ENCODE measurements at places on chromosomes 16 and 17.
A peak's percentile ranks its signal among the peaks of the same experiment; 100 is the strongest.

- DNase-seq: no peak
Observed at GRCh38 chr16:23578101-23578830, 17.9 kb downstream of the NDUFAB1 start.

DNA sequence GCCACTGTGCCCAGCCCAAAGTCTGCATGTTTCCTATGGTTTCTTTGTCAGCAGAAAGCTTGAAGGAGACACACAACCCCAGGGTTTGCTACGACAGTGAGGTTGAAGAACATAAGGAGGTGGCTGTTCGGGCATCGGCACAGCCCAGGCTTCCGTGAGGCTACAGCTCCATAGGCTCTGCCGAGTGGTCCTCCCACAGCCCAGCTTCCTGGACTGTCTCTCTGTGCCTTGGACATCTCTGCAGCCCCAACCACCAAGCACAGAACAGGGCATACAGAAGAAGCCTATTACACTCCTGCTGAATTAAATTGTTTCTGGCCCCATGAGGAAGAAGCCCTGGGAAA is 3.2 kb upstream of the HAP1 start:
- DNase-seq: peak; percentile 36

- no peak for DNase-seq
Observed at GRCh38 chr16:27678955-27679354, 129.0 kb downstream of the KATNIP start.

DNA sequence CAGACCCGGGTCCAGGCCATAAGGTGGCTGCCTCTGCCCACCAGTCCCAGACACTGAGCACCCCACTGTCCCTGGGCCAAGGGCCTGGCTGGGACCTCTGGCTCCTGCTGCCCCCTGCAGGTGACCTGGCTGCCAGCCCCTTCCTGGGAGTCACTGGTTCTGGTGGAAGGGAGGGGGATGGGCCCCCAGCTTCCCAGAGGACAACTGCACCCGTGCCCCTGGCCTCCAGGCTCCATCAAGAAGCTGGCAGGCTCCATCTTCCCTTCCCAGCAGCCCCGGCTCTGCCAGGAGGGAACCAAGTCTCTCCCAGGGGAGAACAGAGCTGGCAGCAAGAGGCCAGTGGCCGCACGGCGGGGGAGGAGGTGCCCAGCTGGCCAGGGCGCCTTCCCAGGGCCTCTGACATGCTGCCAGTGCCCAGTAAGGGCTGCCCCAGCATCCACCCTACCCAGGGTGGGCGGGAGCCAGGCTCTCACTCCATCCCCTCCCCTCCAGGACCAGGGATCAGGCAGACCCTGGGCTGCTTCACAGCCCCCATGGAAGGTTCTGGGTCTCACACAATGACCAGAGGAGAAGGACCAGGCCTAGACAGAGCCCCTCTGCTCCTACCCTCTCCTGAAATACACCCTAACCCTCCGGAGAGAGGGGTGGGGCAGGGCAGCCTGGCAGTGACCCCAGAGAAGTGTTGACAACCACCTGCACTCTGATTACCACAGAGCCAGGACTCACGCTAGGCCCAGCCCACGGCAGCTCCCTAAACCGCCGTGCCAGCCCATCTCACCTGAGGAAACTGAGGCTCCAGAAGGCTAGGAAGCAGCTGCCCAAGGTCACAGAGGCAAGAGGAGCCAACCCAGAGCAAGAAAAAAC is 3.6 kb downstream of the CLUH start:
- no peak for DNase-seq

- no peak for DNase-seq
Observed at GRCh38 chr16:51888016-51888415, 658.9 kb downstream of the TOX3 start.

DNA sequence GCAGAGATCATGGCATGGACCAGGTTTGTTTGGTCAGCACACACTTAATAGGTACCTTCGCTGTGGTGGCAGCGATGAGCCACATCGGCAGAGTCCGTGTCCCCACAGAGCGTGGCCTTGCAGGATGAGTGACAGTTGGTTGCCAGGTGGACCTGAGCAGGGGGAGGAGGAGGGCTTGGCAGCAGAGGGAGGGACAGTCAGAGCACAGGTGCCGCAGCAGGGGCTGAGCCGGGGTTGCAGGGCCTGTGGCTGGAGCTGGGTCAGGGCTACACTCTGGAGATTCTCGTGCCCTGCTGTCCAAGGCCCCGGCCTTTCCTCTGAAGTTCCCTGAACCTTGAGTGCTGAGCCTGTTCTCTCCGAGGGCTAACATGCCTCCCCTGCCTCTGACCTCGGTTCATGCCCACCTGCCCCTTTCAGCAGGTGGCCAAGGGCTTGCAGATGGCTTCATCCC is 24.8 kb downstream of the POLR3E start:
- peak; percentile 27 for DNase-seq

- no peak for DNase-seq
Observed at GRCh38 chr17:27622986-27623385, 8.0 kb upstream of the LGALS9 start.

DNA sequence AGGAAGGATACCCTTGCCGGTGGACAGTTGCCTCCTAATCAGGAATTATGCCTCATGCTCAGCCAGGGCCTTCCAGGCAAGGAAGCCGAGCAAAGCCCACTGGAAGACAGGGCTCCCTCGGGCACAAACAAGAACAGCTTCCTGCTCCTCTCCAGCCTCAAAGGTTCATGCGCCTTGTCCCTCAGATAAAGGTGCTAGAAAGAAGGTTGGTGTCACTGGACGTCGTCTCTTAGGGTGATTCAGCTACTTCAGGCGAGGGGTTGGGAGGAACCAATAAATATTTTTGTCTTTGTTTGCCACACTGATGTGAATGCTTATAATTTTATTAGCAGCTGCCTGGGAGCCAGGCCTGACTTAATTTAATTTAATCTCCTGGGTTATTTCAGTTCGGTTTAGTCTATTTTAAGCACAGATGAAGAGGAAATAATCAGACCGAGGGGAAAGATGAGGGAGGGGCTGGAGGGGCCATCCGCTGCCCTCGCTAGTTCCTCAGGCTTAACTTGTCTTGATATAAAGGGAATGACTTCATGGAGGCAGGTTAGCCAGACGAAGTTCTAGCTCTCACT is 171.8 kb upstream of the CACNG5 start:
- DNase-seq: no peak

DNA sequence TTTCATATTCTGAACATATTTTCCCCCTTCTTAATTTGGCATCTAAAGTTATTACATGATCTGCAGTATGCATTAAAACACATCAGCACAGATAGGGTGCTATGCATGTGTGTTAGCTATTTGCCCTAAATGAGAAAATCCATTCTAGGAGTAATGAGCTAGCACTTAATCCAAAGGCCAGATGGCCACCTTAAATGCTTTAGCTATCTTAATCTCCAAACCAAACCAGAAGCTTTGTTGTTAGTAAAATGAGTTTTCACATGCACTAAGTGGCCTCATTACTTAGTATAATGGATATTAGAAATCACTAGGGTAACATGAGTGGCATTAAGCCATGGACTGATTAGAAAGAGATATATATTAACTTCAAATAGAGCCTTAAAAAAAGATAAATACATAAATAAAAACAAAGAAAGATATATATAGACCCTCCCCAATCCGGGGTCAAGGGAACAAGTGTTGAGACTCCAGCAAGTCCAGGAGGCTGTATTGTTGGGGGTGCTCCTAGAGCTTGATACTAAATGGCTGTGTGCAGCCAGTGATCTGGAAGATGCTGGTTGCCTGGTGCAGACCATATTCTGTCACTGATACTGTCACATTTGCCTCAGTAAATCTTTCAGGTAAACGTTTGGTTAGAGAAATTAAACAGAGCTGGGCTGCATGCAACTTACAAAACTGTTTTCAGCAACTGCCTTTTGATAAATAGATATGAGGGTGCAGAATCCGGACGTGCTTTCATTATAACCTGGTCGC is 67.3 kb downstream of the MYH10 start:
- no peak for DNase-seq

DNA sequence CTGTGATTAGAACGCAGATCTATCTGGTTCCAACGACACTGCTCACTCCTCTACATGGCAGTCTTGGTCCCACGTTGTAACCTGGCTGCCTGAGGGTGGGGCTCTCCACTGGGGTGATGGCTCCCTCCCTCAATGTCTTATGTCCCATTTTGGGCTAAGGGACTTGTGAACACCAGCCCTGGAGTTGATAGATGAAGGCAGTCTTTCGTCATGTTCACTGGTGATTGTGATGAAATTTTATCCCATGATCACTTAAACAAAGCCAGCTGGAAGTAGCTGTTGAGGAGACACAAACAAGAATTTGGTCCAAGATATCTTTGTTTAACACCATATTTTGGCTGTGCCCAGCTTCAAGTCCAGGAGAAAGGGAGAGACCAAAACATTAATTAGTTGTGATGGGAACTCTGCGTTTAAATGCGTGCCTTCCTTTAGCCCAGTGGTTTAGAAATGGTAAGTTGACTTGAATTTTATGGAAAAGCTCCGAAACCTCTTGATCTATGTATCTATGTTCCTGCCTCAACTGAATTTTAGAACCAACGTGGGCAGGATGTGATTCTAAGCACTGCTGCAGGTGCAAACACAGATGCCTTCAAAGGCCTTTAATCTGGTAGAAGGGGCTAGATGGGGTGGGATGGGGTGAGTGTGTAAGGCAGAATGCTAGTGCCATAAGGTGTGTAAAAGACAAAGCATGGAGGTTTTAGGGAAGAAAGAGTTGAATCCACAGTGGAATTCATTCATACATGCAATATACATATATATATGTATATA is 186.8 kb upstream of the IRX3 start:
- DNase-seq: no peak

- DNase-seq: no peak
Observed at GRCh38 chr17:82913304-82914043, 73.7 kb upstream of the ZNF750 start.

DNA sequence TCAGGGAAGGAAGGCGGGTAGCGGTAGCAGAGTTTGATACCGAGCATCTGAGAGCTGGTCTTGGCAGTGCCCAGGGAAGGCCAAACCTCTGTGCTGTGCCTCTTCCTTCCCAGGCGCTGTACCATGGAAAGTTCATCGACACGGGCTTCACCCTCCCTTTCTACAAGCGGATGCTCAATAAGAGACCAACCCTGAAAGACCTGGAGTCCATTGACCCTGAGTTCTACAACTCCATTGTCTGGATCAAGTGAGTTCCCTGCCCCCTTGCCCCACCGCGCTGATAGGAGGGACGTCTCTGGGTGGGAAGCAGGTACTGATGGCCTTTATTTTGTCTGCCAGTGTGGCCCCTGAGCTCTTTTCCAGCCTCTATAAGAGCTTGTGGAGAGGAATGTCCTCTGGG is 15.4 kb upstream of the CLEC18A start:
- no peak for DNase-seq

DNA sequence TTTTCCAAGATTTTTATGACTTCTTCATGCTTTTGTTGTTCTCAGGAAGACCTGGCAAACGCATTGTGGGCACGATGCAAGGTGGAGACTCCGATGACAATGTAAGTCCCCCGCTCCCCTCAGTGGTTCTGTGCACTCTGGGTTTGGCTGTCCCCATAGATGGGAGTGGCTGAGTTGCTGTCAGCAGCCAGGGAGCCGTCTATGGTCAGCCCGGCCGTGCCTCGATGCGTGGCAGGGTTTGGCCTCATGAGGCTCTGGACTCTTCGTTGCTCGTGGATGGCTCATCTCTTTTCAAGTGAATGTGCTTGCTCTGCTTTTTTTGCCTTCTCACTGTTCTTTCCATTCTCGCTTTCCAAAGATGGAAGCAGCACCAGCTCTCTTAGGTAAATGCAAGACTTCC is 31.9 kb downstream of the CLUAP1 start:
- DNase-seq: no peak

- DNase-seq: peak; percentile 50
Observed at GRCh38 chr16:79042886-79043285, 557.7 kb downstream of the MAF start.

- DNase-seq: no peak
Observed at GRCh38 chr16:55301385-55302008, 22.5 kb upstream of the IRX6 start.

GRCh38 chr16:74936902-74937560 is 47.9 kb downstream of the WDR59 start:
- no peak for DNase-seq

DNA sequence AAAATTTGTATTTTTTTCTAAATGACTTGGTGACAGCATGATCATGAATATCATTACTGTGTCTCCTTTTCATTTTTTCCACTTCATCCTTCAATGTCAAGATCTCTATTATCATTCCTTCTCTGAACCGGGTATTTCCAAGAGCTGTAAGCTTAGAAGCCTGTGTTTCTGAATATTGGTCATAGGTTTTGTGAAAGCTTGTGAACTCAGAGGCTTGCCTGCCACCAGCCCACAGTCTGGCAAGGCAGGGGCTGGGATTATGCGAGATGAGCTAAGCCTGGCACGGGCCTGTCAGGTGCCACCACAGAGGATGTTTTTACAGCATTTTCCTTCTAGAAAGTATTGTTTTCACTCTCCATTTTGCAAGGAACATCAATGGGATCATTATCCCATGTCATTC is 92.8 kb downstream of the MYH10 start:
- no peak for DNase-seq

DNA sequence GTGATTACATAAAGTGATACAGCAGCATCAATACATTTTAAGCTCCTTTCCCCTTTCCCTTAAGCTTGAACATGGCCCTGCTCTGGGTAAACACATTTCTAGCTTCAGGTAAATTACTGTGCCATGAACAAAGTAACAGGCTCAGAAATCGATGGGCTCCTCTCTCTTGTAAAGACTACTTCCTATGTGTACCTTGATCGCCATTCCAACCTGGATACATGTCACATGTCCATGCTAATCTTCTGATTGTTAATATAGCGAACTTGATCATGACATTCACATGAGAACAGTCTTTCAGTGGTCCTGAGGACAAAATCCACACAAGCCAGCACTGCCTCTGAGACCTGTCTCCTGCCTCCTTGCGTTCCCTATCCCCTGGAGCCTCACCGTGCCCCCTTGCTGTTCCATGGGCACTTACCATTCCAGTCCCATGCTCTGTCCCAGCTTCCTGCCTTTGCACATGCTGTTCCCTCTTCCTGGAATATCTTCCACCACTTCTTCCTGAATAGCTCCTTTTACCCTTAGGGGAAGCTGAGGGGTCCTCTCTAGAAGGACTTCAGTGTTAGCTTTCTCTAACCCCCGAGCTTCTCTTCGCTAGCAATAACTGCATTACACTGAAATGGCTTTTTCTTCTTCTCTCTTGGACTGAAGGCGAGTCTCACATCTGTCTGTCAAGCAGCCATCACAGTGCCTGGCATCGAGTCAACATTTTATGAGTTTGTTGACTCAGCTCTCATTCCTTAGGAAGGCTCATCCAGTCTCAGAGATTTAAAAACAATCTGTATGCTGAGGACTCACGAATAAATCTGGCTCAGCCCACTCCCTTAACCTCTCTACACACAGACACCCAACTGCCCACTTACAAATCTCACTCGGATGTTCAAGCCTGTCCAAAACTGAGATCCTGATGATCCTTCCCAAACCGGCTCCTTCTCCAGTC is 93.3 kb downstream of the ASIC2 start:
- DNase-seq: no peak

GRCh38 chr16:13123991-13124390 is 222.6 kb downstream of the SHISA9 start:
- DNase-seq: no peak

DNA sequence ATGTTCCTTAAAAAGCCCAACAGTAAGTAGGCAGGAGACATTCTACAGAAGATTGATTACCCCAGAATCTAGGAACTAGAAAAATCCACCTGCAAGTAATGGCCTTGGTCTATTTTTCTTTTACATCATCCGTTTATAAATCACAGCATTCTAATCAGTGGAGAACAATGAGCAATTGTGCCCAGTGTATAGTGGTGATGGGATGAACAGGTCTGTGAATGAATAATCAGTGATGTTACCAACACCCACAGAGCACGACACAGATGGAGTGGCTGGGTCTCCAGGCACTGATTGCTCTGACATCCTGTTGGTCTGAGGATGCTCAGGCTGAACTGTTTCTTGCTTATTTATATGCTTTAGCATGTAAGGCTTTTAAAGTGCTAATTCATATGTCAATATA is 1251.2 kb upstream of the CDH8 start:
- DNase-seq: no peak

- DNase-seq: peak; percentile 63
Observed at GRCh38 chr17:44557651-44558285, 484 bp downstream of the FZD2 start.
